ENCODE measurements at places on chromosomes 7 and 10. TPM values are rescaled to one million over a fixed set of nuclear protein-coding genes. Genes with fewer than 3 reads are reported as not detected.

The ADIRF gene
- total RNA-seq, result 155 TPM

The CNOT4 gene
- total RNA-seq, result 25.8 TPM

The SLC13A1 gene
- total RNA-seq, result not detected

The RNLS gene
- total RNA-seq, result 3.7 TPM

The TDRD1 gene
- 0.14 TPM for total RNA-seq

The CLCN1 gene
- total RNA-seq, result not detected

The RBM17 gene
- 92.5 TPM for total RNA-seq

The CTBP2 gene
- total RNA-seq, result 66.7 TPM

Measured in upper lobe of right lung (tissue), 1 donor.